ENCODE measurements at places on chromosomes 5 and 9. TPM values are rescaled to one million over a fixed set of nuclear protein-coding genes. Genes with fewer than 3 reads are reported as not detected.
A peak's percentile ranks its signal among the peaks of the same experiment; 100 is the strongest.

Gene ORM1
- total RNA-seq = not detected

Gene SNCAIP
- not detected for total RNA-seq

Gene DRD1
- total RNA-seq = not detected

Gene ST8SIA4
- total RNA-seq = 20.4 TPM

Gene PHF24
- not detected for total RNA-seq

Gene CD14
- not detected for total RNA-seq

Gene RAI14
- not detected for total RNA-seq

Gene WDR38
- not detected for total RNA-seq

Gene MINAR2
- not detected for total RNA-seq

- peak; percentile 77 for DNase-seq
These were observed 537 bp downstream of the MEIKIN start for GRCh38 chr5:131944702-131945550.

GRCh38 chr5:13207112-13207511 lies 737.4 kb downstream of the DNAH5 start:
- DNase-seq = no peak

GRCh38 chr5:56072863-56073766 lies 78.4 kb upstream of the IL6ST start:
- DNase-seq = no peak

DNA sequence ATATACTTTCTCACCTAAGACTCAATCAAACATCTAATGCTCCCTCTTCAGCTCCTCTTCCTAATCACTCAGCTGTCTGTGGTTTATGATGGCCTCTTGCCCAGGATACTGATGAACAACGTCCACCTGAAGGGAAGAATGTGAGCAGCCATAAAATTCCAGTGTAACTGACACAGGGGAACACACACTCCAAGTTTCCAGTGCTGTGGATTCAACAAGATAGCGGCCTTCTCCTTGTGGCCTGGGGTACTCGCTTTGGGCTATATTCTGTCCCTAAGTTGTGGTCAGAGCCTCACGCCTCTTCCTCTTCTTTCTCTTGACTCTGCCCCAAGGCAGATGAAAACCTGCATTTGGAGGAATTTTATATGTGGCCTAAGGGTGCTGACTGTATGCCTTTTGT lies 11.7 kb downstream of the B4GALT1 start:
- no peak for DNase-seq

- DNase-seq = no peak
These were observed 23.1 kb downstream of the PAX5 start for GRCh38 chr9:37010976-37011375.

GRCh38 chr9:68975365-68976043 lies 38.4 kb downstream of the PRKACG start:
- no peak for DNase-seq

DNA sequence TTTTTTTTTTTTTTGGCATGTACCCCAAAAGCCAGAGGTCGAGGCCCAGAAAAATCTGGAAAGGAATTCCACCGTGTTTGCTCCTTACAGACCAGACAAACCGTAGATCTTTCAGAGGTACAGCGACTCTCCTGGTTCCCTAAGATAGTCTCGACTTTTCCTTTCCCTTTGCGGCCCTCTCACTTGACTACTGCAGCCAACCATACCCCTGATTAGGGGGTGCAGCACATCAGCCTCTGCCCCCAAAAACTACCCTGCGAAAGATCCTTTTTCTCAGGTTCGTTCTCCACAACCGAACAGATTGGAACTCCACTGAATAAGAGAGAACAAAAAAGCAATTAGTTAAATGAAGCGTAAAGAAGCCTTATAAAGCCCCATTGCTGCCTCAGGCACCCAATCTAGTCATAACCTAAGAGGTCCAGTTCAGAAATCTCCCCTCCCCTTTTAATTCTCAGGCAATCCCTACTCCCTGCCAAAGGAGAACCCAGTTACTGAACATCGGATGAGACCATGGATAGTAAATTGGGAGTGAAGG lies 379 bp upstream of the TICAM2 start:
- peak; percentile 53 for DNase-seq

DNA sequence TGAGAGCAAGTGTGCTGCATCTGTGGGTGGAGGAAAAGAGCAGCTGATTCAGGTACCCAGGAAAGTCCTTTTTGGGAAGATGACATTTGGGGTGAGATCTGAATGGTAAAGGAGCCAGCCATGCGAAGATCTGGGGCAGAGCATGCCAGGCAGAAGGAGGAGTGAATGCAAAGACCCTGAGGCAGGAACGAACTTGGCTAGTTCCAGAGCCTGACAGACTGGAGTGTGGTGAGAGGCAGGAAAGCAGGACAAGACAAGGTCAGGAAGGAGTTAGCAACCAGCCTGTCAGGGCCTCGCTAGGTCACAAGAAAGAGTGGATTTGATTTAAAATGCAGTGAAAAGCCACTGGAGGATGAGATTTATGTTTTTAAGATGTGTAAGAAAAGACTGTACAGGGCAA lies 28.2 kb downstream of the RGS7BP start:
- no peak for DNase-seq

DNA sequence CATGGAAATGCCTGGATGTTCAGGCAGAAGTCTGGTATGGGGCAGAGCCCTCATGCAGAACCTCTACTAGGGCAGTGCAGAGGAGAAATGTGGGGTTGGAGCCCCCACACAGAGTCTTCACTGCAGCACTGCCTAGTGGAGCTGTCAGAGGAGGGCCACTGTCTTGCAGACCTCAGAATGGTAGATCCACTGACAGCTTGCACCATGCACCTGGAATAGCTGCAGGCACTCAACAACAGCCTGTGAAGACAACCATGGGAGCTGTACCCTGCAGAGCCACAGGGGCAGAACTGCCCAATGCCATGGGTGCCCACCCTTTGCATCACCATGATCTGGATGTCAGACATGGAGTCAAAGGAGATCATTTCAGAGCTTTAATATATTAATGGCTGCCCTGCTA lies 36.9 kb downstream of the TRIP13 start:
- no peak for DNase-seq

- DNase-seq = no peak
These were observed 412 bp downstream of the IZUMO3 start for GRCh38 chr9:24545285-24545684.

DNA sequence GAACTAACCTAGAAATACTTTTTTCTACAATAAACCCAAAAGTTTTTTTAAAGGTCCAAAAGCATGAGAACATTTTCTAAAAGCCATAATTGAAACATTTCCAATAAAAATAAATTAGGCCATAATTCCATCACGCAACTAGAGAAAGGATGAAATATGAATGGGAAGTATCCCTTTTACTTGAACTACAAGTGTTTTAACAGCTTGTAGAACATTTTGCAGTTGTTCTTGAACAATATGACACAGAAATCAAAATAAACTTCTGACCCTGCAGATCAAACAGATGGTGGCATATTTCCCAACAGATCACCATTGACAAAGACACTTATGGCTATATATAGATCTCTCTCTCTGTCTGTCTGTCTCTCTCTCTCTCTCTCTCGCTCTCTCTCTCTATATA lies 624.4 kb downstream of the PSAT1 start:
- no peak for DNase-seq

DNA sequence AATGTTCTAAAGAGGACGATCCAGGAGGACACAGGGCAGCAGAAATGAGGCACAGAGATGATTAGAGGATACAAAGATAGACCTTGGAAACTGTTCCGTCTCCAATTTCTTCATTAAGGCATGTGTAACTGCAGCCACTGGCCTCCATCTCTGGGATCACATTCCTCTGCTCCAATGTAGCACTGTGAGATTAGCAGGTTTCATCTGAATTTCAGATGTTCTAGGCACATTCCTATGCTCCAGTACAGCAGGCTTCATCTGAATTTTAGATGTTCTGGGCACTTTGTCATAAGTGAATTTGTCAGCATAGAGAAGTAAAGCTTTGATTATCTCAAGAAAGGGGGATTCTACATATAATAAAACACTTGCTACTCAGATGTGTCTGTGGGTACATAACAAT lies 671.4 kb downstream of the MTRR start:
- DNase-seq = no peak

DNA sequence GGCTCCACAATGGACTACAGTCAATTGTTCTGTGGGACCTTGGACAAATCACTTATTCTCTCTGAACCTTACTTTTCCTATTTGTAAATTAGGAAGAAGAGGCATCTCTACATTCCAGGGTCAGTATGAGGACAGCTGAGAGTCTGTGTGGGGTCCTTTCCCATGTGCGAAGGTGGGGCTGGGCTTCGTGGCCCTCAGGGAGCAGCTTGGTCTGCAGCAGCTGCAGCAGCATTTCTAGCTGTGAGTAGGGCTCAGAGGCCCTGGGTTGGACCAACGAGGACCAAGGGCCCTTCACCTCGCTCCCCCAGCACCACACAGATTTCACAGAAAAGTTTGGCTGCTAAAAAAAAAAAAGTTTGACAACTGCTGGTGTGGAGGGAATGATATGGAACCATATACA lies 9.4 kb upstream of the DDX41 start:
- no peak for DNase-seq

DNA sequence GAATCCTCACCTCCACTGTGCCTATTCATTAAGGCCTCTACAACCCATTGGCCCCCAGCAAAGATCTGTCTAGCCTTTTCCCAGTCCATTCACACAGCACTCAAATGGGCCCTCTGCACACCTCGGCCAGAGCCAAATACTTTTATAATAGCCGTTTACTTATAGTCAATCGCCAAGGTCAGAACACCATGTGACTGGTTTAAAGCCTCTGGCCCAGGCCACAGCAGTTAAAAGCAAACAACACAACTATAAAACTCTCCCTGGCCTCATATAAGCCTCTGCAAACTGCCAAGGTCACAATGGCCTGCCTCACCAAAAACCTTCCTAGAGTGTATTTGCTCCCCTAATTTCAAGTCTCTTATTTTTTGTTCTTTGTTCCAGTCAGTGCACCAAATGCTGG lies 562.6 kb downstream of the CAAP1 start:
- DNase-seq = no peak

DNA sequence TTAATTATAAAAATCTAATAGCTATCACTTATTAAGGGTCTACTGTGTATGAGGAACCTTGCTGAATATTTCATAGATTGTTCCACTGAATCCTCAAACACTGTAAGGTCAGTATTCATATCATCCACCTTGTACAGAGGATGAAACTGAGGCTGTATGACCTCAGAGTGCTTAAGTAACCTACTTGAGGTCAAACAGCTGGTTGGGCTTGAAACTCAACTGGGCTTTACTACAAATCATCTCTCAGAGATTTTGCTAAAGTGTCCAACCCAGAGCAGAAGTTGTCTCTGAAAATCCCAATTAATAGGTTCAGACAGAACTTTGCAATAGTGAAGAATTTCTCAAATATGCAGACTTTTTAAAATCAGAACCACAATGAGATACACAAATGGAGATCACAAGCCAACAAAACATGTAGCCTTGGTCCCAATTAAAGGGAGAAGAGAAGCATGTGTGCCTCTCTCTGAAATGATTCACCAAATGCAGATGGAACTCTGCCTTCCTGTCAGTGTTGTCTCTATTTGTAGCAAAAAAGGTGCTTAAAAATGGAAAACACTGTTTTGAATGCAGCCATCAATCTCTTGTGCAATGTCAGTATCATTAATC lies 131.4 kb downstream of the FAM114A2 start:
- no peak for DNase-seq

DNA sequence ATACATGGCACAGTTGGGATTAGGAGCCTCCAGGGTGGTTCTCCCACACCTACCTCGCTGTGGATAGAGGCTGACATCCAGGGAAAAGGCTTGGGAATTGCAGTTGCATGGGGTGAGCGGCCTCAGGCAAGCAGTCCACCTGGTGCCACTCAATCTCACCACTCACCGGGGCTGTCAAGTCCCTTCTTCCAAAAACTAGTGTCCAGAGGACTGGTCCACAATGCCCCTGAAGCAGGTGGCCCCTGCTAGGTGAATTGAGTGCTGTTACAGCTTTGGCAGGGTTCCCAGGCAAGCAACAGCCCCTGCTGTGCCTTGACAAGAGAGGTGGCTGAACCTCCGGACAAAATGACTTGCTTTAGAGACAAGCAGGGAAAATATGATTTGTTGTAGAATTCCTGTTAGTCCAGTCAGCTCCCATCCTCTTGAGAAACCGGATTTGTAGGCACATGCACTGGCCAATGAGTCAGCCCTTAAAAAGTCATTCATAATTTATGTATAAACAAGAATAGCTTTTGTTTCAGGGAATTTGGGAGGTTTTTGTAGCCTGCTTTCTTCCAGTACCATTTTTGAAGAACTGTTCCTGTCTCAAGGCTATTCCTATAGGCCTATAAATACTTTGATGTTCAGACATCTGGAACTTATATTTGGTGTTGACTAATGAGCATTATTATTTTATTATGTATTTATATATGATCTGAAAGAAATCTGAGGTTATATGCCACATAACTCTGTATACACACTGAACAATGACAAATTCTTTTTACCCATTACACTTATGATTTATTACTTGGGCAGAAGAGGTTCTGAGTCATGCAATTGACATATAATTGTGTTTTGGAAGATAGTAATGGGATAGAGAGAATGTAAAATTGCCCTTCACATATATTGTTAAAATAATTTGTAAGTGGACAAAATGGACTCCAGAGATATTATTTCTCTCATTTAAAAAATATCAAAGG lies 411.1 kb downstream of the ACTL7B start:
- DNase-seq = no peak

GRCh38 chr5:31884896-31885295 lies 246.0 kb downstream of the PDZD2 start:
- DNase-seq = no peak

- no peak for DNase-seq
These were observed 31.8 kb upstream of the PTGS1 start for GRCh38 chr9:122338994-122339393.

DNA sequence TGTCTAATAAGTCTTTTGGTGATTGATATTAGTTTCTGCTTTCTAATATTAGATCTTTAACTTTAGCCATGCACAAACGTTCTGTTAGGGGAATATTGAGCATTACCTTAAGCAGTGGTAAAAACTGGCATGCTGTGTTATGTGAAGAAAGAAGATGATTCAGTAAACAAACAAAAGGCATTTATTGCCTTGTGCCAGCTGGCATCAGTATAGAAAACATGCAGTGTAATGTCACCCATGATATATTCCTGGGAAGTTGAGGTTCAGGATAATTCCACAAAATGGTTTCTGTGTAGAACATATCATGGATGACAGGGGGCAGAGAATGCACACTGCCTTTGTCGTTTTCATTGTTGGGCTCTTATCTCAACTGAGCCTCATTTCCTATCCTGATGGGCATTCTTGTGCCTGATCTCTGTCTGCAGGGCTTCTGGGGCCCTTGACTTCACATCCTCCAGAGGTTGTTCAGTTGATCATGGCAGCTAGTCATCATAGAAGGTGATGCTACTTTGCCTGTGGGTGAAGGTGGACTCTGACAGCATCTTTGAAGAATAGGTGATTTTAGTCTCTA lies 24.2 kb downstream of the LRRTM2 start:
- no peak for DNase-seq

All from Karpas-422 (cell line).